Frontal cortex (tissue), 4 donors: ENCODE measurements at places on chromosomes 3 and 15. TPM values are rescaled to one million over a fixed set of nuclear protein-coding genes. Genes with fewer than 3 reads are reported as not detected.

The SUSD5 gene
- total RNA-seq: 2.0 TPM

The FRMD5 gene
- 25.3 TPM for total RNA-seq

The GOLGA8T gene
- total RNA-seq: not detected

The XRN1 gene
- total RNA-seq: 61.1 TPM
